ENCODE measurements at places on chromosomes 5 and 9.

GRCh38 chr9:84838879-84839278 is 169.3 kb downstream of the NTRK2 start:
- H3K36me3 ChIP-seq, result no peaks in the 10 kb centered on the region
- H3K4me1 ChIP-seq, result no peaks in the 10 kb centered on the region
- no peak overlapping the region for H3K27ac ChIP-seq
- peaks cover 4% of the 10 kb centered on the region for H3K27me3 ChIP-seq
- no peak overlapping the region for H3K4me3 ChIP-seq

DNA sequence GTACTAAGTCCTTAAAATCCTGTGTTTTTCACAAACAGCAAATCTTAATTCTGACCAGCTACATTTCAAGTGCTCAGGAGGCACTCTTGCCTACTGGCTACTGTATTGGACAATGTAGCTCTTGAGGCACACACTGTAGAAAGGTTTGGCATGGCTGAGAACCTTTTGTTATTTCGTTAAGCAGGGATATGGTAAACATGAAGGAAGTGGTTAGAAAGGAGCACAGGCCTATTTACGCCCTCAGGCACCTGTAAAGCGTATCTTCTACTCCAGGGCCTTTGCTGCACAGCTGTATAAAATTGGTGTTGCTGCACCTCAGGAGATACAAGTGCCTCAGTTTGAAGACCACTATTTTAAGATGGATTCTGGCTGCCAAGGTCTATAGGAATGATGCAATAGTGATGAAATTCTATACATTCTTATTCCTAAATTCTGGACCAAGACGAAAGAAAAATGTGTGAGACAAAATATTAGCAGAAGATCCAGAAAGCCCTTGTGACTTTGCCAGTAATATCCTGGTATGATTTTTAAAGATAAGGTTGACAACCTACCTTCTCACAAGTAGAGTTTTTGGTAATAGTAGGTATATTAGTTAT is 9.3 kb upstream of the OTULIN start:
- H3K4me1 ChIP-seq, result no peaks in the 10 kb centered on the region
- DNase-seq, result no peak
- no peaks in the 10 kb centered on the region for H3K36me3 ChIP-seq

GRCh38 chr5:138506370-138507306 is 36.4 kb downstream of the ETF1 start:
- no peaks in the 10 kb centered on the region for H3K27me3 ChIP-seq
- no peak overlapping the region for H3K4me3 ChIP-seq
- no peaks in the 10 kb centered on the region for H3K4me1 ChIP-seq
- DNase-seq, result no peak
- H3K27ac ChIP-seq, result no peak overlapping the region
- H3K36me3 ChIP-seq, result peaks cover 35% of the 10 kb centered on the region

- H3K27ac ChIP-seq, result no peak overlapping the region
- H3K27me3 ChIP-seq, result no peaks in the 10 kb centered on the region
- no peaks in the 10 kb centered on the region for H3K36me3 ChIP-seq
- no peak for DNase-seq
- no peak overlapping the region for H3K4me3 ChIP-seq
Observed at GRCh38 chr5:80220245-80220897, 35.5 kb downstream of the SERINC5 start.

GRCh38 chr5:141605523-141606277 is 13.1 kb downstream of the DIAPH1 start:
- H3K4me1 ChIP-seq, result no peaks in the 10 kb centered on the region
- no peaks in the 10 kb centered on the region for H3K36me3 ChIP-seq
- no peak for DNase-seq

DNA sequence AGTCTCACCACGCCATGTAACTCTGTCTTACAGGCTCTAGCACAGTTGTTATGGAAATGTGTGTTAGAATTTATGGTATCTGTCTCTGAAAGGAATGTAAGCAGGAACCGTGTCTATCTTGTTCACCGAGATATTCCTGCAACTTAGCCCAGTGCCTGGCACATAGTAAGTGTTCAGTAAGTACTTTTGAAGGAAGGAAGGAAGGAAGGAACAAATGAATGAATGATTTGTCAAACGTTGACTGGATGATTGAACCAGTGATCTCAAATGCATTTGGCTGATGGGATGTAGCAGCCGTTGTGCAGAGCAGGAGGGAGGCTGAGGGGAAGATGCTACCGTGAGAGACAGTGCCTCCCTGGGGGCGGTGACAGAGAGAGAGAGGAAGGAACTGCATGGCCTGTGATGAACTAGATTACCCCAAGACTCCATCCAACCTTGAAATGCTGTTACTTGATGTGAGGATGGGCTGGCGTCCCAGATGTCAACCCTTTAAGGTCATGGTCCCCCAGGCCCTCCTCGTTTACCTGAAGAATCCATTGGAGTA is 47.5 kb upstream of the PPARGC1B start:
- H3K27me3 ChIP-seq, result no peaks in the 10 kb centered on the region
- no peak overlapping the region for H3K4me3 ChIP-seq
- H3K36me3 ChIP-seq, result no peaks in the 10 kb centered on the region
- H3K27ac ChIP-seq, result peak overlapping the region; percentile 94
- DNase-seq, result no peak
- peaks cover 37% of the 10 kb centered on the region for H3K4me1 ChIP-seq

- no peak overlapping the region for H3K27ac ChIP-seq
- no peaks in the 10 kb centered on the region for H3K36me3 ChIP-seq
- H3K4me1 ChIP-seq, result no peaks in the 10 kb centered on the region
- DNase-seq, result no peak
- H3K4me3 ChIP-seq, result no peak overlapping the region
Observed at GRCh38 chr5:607541-608428, 4.4 kb upstream of the CEP72 start.

- no peak overlapping the region for H3K27ac ChIP-seq
- H3K36me3 ChIP-seq, result no peaks in the 10 kb centered on the region
- peaks cover under 1% of the 10 kb centered on the region for H3K4me1 ChIP-seq
- no peak overlapping the region for H3K4me3 ChIP-seq
Observed at GRCh38 chr5:39584927-39585326, 160.1 kb upstream of the DAB2 start.

- H3K27ac ChIP-seq, result no peak overlapping the region
- no peaks in the 10 kb centered on the region for H3K4me1 ChIP-seq
- no peaks in the 10 kb centered on the region for H3K36me3 ChIP-seq
- no peak for DNase-seq
- no peak overlapping the region for H3K4me3 ChIP-seq
Observed at GRCh38 chr5:110371725-110372041, 354.8 kb downstream of the TMEM232 start.

GRCh38 chr5:42583322-42583721 is 160.1 kb downstream of the GHR start:
- DNase-seq, result peak; percentile 55
- H3K4me1 ChIP-seq, result peaks cover 32% of the 10 kb centered on the region
- no peaks in the 10 kb centered on the region for H3K27me3 ChIP-seq
- H3K27ac ChIP-seq, result no peak overlapping the region
- H3K36me3 ChIP-seq, result no peaks in the 10 kb centered on the region

- H3K36me3 ChIP-seq, result no peaks in the 10 kb centered on the region
- peak; percentile 58 for DNase-seq
- H3K4me3 ChIP-seq, result peak overlapping the region; percentile 86
- H3K27me3 ChIP-seq, result no peaks in the 10 kb centered on the region
- no peak overlapping the region for H3K27ac ChIP-seq
- peaks cover 26% of the 10 kb centered on the region for H3K4me1 ChIP-seq
Observed at GRCh38 chr9:134642385-134643181, 980 bp downstream of the COL5A1 start.

DNA sequence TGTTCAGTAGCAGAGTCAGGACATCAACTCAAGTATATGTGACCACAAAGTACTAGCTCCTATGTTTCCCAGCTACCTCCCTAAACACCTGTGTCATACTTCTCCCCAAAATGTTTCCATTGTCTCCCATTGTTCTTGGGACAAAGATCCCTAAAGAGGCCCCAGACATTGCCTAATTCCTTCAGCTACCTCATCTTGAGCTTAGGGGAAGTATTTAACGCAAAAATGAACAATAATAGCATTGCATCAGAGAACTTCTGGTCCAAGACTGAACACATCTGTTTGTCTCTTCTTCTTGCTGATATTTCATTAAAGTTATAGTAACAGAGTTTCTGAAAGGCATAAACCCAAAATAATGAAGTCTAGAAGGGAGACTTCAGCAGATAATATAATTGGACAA is 430.8 kb downstream of the MTRR start:
- H3K27ac ChIP-seq, result no peak overlapping the region
- no peak overlapping the region for H3K4me3 ChIP-seq
- no peaks in the 10 kb centered on the region for H3K27me3 ChIP-seq
- H3K4me1 ChIP-seq, result no peaks in the 10 kb centered on the region
- no peak for DNase-seq

DNA sequence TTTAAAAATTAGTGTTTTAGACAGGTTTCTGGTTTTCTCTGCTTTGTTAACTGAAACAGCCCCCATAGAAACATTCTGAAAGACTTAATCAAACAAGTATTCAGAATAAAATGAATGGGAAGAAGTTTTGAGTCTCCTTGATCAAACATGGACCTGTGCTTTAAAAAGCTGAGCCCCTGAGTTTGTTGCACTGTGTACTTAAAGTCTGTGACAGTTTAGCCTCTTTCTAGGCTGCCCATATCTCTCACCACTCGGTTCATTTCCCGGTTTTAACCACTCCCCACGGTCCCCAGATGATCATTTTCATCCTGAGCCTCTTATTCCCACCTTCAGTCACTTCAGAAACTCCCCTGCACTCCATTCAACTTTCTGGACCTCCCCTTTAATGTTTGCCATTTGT is 215.9 kb upstream of the DMRT1 start:
- H3K36me3 ChIP-seq, result no peaks in the 10 kb centered on the region
- peaks cover 33% of the 10 kb centered on the region for H3K4me1 ChIP-seq
- no peaks in the 10 kb centered on the region for H3K27me3 ChIP-seq
- DNase-seq, result no peak
- peak overlapping the region; percentile 74 for H3K27ac ChIP-seq

DNA sequence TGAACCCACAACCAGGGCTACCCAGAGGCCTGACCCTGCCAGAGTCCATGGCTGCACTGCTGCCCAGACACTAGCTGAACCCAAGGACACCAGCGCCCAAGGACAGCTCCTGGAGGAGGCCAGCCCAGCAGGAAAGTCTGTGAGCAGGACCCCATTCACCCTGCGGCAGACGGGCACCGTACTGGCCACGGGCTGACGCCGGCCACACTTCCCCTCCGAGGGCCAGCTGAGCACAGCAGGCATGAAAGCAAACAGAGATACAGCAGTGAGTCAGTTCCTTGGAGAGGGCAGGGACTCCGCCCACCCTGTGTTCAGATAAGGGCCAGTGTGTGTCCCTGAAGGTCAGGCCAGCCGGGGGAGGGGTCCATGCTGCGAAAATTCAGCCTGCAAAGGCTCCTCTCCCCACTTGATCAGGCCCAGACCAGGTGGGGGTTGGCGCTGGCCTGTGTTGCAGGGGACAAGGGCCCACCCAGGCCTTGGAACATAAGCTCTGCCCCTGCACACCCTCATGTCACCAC is 3.2 kb downstream of the RNF208 start:
- H3K36me3 ChIP-seq, result no peaks in the 10 kb centered on the region
- peak; percentile 68 for DNase-seq
- peaks cover 31% of the 10 kb centered on the region for H3K4me1 ChIP-seq
- peak overlapping the region; percentile 90 for H3K27ac ChIP-seq
- no peaks in the 10 kb centered on the region for H3K27me3 ChIP-seq

DNA sequence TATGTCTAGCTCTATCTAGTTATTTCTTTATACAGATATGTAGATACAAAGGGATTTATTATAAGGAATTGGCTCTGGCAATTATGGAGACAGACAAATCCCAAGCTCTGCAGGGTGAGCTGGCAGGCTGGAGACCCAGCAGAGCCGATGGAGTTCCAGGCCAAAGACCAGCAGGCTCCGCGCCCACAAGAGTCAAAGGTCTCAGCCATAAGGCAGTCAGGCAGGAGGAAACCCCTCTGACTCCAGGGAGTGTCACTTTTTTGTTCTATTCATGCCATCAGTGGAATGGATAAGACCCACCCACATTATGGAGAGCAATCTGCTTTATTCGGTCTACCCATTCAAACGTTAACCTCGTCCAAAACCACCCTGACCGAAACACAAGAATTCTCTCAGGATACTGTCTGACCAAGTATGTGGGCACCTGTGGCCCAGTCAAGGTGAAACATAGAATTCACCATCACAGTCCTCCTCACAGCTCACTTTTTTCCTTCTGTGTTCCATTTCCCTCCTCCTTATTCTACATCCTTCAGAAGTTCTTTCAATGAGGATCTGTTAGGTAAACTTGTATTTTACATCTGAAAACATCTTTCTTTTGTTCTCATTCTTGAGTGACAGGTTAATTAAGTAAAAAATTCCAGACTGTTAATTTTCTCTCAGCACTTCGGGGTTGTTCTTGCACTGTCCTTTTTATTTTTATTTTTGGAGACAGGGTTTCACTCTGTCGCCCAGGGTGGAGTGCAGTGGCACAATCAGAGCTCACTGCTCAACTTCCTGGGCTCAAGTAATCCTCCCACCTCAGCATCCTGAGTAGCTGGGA is 21.2 kb downstream of the RNF130 start:
- no peaks in the 10 kb centered on the region for H3K27me3 ChIP-seq
- no peaks in the 10 kb centered on the region for H3K36me3 ChIP-seq
- H3K4me3 ChIP-seq, result no peak overlapping the region
- no peak for DNase-seq
- peak overlapping the region; percentile 50 for H3K27ac ChIP-seq
- peaks cover 41% of the 10 kb centered on the region for H3K4me1 ChIP-seq

DNA sequence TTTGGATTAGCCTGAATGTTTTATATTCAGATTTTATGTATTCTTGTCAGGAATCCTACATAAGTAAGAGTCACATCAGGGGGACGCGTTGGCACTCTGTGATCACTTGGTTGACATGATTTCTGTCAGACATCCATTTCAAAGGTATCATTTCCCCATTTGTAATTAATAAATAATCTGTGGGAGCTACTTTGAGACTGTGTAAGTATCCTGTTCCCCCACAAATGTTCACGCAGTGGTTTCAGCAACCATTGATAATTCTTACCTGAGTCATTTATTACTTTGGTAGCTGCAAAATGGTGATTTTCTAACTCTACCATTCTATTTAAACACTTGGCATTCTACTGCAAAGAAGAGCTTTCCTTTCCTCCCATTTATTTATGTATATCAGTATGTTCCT is 56.9 kb upstream of the TBC1D2 start:
- no peaks in the 10 kb centered on the region for H3K27me3 ChIP-seq
- no peaks in the 10 kb centered on the region for H3K4me1 ChIP-seq
- H3K27ac ChIP-seq, result no peak overlapping the region
- no peak overlapping the region for H3K4me3 ChIP-seq
- H3K36me3 ChIP-seq, result no peaks in the 10 kb centered on the region
- no peak for DNase-seq

- H3K27me3 ChIP-seq, result no peaks in the 10 kb centered on the region
- no peaks in the 10 kb centered on the region for H3K4me1 ChIP-seq
- peak; percentile 59 for DNase-seq
- no peak overlapping the region for H3K4me3 ChIP-seq
- no peaks in the 10 kb centered on the region for H3K36me3 ChIP-seq
Observed at GRCh38 chr5:36934740-36935356, 58.3 kb downstream of the NIPBL start.

DNA sequence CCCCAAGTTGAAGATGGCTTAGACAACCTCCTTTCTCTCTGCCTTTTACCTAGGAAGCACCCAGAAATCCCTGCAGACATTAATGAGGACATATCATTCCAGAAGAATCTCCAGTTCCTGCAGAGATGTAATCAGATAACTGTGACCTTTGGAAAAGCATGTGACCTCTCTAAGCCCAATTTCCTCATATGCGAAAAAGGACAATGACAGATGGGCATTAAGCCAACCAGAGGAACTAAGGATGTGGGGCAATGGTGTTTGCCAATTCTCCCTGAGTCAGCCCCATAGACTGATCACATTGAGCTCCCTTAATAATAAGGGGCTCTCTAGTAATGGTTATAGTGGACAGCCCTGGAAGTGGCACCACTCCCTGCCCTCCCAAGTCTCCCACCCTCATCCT is 10.1 kb upstream of the FOXI1 start:
- H3K36me3 ChIP-seq, result no peaks in the 10 kb centered on the region
- no peak for DNase-seq
- no peak overlapping the region for H3K4me3 ChIP-seq
- H3K27ac ChIP-seq, result no peak overlapping the region
- H3K4me1 ChIP-seq, result no peaks in the 10 kb centered on the region
